GM23248 (cell line): ENCODE measurements at places on chromosomes 6 and 20.

DNA sequence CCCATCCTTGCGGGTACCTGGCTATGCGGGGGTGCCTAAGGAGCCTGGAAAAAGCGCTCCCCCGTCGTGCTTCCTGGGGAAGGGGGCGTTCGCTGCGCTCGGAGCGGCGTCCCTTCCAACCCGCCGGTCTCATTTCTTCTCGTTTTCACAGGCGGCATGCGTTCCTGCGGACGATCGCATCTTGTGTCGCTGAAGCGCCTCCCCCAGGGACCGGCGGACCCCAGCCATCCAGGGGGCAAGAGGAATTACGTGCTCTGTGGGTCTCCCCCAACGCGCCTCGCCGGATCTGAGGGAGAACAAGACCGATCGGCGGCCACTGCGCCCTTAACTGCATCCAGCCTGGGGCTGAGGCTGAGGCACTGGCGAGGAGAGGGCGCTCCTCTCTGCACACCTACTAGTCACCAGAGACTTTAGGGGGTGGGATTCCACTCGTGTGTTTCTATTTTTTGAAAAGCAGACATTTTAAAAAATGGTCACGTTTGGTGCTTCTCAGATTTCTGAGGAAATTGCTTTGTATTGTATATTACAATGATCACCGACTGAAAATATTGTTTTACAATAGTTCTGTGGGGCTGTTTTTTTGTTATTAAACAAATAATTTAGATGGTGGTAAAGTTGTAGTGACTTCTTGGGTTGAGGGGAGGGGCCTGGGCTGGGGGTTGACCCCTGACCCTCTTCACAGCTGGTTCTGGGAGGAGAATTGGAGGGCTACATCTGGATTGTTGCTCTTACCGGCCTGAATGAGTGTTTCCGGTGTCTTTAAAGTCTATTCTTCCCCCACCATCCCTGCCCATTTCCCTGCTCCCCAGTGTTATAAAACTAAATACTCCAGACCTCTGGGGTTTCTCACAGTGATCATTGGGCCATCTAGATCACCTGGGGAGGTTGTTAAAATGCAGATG is 1.1 kb downstream of the ID1 start:
- peak; percentile 60 for DNase-seq

- no peak for DNase-seq
Observed at GRCh38 chr20:10898552-10898951, 224.8 kb upstream of the JAG1 start.

GRCh38 chr20:35768731-35769664 is 2.8 kb upstream of the PHF20 start:
- DNase-seq: peak; percentile 98

- DNase-seq: no peak
Observed at GRCh38 chr6:10338151-10338550, 76.7 kb downstream of the TFAP2A start.
